ENCODE measurements at places on chromosomes 3 and 15.

- no peak for DNase-seq
Measured at GRCh38 chr3:23894254-23895061, 22.3 kb downstream of the NKIRAS1 start.

DNA sequence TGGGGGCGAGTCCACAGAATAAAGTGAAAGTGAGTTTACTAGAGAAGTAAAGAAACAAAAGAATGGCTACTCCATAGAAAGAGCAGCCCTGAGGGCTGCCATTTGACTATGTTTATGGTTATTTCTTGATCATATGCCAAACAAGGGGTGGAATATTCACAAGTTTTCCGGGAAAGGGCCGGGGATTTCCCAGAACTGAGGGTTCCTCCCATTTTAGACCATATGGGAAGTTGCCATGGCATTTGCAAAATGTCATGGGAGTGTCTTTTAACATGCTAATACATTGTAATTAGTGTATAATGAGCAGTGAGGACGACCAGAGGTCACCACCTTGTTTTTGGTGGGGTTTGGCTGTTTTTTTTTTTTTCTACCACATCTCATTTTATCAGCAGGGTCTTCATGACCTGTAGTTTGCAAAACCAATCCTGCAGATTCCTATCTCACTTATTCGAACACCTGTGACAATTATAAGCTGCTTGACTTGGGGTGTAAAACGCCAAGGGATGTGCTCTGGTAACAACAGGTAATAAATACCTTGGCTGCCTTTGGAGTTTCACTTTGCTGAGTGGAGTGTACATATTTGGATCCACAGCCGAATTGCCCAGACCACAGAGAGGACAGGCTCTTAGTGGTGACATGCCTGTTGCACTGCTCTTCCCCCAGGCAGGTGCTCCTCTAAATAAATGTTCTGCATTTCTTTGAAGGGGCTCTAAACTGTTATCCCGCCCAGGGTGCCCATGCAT lies 43.6 kb downstream of the C2CD4B start:
- no peak for DNase-seq

DNA sequence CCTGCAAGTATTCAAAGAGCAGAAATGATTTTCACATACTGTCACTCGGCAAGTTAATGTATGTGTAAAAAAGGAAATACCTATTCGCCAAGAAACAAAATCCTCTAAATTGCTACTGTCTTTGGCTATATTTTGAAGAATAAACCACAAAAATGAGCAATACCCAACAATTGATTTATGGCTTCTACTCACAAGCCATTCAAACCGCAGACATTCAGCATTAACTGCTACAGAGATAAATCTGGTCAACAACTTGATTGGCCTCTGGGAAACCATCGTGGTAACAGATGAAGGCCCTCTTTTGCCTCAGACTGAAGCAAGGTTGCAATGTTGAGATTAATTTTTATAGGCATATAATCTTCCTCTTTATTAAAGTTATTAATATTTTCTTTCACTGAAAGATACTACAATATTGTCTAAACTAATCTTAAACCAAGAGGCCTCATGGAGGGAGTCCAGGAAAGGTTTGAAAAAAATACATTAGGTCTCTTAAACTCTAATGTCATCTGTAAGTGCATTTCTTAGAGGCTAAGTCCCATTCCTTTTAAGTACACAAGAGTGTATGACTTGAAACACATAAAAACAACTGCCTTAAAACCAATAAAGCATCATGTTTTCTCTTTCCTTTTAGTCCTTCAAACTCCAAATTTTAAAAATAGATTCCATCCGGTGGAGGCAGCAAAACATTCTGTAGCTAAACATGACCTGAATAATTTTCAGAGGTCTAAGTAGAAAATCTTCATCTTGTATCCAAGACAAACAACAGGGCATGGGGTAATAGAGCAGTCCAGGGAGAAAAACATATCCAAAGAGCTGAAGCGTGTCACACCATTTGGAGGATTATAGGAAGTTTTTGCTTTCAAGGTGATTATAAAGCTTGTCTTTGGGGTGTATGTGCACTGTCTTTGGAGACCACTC lies 162.4 kb upstream of the TGFBR2 start:
- DNase-seq = no peak

GRCh38 chr3:134605556-134605955 lies 45.3 kb downstream of the KY start:
- no peak for DNase-seq

GRCh38 chr3:63043631-63044030 lies 168.4 kb upstream of the CADPS start:
- no peak for DNase-seq

- DNase-seq = no peak
Measured at GRCh38 chr3:72071624-72072023, 286.7 kb upstream of the PROK2 start.

DNA sequence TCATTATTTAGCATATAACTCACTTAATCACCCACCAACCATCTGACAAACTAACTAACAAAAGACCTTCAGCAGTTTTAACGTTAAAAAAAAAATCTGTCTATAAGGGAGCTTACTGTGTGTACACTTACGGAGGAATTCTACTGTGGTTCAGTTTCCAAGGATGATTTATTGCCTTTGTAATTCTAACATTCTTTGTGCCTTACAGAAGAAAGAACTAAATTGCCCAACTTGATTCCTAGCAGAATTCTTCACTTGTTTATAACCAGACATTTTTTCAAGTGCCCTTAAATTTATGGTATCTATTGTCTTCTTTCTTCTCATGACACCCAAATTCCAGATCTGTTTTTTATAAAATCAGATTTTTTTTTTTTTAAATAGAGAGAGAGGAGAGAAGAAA lies 119.7 kb upstream of the IGSF10 start:
- DNase-seq = no peak

DNA sequence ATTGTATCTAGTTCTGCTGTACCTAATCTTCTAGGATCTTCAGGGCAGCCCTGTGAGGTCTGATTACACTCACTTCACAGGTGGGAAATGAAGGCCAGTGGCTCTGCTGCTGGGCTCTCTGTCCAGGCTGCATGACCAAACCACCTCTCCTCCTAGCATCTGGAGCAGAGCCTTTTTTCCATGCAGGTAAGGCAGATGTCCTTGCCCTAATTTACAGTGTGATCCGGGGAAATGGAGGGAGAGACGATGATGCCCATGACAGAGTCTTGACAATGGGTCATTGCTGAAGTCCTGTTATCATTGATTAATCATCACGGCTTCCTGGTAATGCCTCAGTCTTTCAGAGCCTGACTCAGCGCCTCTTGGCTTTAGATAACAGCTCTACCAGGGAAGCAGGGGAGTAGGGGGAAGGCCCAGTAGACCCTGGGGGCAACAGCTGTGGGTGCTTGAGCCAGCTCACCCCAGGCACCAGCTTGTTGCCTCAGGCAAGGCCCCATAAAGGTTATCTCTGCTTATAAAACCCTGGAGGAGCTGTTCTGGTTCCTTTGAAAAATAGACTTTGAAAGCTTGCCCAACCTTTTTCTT lies 153.4 kb downstream of the GABRG3 start:
- no peak for DNase-seq

DNA sequence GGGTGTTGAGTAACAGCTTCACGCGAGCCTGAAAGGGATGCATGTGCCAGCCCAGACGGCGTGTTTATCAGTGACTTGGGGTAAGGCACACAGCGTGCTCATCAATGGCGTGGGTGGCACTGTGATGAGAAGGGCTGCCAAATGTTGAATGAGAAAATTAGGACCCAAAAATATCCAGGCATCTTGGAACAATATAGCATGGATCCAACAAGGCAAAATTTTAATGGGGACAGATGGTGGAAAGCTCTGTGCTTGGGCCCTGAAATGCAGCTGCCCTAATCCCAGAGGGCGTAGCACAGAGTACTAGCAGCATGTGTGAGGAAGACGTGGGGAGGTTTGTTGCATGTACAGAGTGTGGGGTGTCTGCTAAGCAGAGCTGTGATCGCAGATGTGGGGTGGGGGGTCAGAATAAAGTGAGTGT lies 48.9 kb downstream of the SSUH2 start:
- DNase-seq = no peak

GRCh38 chr15:90192961-90193786 lies 8.0 kb upstream of the SEMA4B start:
- no peak for DNase-seq

DNA sequence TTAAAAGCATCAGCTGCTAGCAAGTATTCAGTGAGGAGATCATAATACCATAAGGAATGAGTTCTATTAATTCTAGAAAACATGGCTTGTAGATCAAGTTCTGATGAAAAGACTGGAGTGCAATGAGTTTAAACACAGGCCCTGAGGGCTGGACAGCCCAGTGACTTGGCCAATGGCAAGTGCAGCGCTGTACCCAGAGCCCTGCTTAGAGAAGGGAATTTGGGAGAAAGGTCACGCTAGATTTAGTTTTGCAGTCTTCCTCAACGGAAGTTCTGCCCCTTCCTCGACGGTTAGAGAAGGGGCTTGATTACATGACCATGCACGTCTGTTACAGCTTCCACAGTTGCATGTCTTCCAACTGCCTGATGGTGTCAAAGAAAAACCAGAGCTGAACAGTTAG lies 4.0 kb downstream of the TMEM212 start:
- DNase-seq = no peak

GRCh38 chr15:26804063-26804804 lies 31.4 kb upstream of the GABRB3 start:
- no peak for DNase-seq

DNA sequence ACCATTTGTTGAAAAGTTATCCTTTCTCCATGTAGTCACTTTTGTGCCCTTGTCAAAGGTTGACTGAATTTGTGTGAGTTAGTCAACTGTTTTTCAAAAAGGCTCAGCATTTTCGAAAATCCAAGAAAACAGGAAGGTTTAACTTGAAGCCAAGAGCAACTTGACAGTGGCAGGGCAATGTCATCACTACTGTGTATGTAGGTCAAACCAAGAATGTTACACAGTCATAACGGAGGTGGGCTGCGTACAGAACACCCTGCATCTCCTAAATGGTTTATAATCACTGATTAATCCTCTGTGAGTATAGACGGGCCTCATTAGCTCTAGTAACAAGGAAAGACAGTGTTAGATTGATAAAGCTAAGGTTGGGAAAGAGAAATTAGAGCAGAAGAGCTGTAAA lies 1064.9 kb downstream of the FHIT start:
- DNase-seq = no peak

GRCh38 chr3:63654931-63655330 lies 2.5 kb downstream of the SNTN start:
- no peak for DNase-seq

DNA sequence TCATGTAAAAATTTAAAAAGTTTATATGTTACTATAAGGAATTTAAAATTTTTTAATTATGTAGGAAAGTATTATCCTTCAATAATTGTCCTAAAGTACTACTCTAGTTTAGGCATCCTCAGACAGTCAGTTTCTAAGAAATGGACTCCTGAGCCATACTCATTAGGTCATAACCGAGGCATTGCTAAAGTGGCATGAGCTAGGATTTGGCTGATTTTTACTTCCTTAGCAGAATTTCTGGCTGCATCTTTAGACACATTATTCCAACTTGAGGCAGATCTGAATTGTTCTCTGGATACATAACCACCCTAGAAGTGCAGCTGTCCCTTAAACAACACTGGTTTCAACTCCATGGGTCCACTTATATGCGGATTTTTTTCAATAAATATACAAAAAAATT lies 38.3 kb downstream of the IFT57 start:
- no peak for DNase-seq

GRCh38 chr3:39718674-39719595 lies 90.5 kb upstream of the MYRIP start:
- DNase-seq = no peak

GRCh38 chr3:32614956-32615355 lies 44.3 kb upstream of the DYNC1LI1 start:
- DNase-seq = no peak

DNA sequence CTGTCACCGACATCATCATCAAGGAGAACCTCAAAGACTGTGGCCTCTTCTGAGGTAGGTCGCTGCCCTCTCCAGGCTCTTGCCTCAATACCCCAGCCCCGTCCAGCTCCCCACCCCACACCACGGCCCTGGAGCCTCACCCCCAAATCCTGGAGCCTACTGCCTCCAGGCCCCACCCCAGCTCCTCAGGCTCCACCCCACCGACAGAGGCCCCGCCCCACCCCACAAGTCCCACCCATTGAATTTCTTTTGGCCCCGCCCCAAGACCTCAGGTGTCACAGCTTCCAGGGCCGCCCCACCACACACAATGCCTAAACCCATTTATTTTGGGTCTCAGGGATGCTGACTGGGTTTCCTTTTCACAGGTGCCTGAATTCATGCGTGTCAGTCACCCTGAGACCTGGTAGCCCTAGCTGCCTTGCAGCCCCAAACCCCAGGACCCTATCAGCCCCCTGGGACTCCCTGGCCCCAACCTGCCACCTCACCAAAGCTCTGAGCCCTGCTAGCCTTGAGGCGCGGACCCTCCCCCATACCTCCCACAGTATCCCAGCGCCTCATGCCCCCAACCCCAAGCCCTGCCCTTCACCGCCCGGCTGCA lies 3.6 kb downstream of the GNAT1 start:
- DNase-seq = no peak

DNA sequence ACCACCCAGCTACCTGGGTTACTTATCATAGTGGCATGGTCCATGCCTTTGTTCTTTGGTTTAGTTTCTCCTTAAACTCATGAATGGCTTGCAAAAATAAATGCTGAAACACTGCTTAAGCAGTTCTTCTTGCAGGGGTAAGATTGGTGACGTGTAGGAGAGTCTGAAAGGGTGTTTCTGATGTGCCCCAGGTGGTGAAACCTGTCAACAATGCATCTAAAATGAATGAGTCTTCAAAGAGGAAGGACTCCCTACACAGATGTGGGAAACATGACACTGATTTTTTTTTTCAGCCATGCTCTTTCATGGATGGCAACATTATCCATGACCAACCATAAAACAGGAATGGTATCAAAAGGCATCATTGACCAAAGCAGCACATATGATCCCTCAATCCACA lies 72.0 kb downstream of the KCNH8 start:
- DNase-seq = no peak

- DNase-seq = no peak
Measured at GRCh38 chr3:81744366-81744765, 17.1 kb downstream of the GBE1 start.

DNA sequence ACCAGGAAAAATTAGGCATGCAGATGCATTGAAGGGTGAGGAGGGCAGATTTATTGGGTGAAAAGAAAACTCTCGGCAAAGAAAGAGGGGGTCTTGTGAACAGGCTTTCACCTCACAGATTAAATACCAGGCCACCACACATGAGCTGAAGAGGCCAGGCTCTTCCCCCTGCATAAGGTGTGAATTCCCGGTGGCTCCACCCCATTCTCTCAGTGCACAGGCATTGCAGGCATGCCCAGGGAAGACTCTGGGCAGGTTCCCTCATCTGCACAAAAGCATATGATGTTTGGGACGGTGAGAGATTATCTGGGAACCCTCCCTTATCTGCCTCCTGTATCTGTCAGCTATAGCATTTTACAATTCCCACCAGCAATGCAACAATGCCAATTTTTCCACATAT lies 7.2 kb upstream of the SLC35G2 start:
- no peak for DNase-seq

GRCh38 chr15:101122806-101123205 lies 129.0 kb downstream of the CHSY1 start:
- no peak for DNase-seq

GRCh38 chr3:144771381-144771870 lies 799.8 kb downstream of the DIPK2A start:
- no peak for DNase-seq

GRCh38 chr15:25860885-25861866 lies 2.0 kb downstream of the ATP10A start:
- no peak for DNase-seq
